ENCODE measurements at places on chromosomes 11 and 22.

GRCh38 chr11:131465746-131466145 is 95.3 kb downstream of the NTM start:
- peak; percentile 21 for DNase-seq

- no peak for DNase-seq
These were observed 31.3 kb upstream of the MYOD1 start for GRCh38 chr11:17687946-17688670.

DNA sequence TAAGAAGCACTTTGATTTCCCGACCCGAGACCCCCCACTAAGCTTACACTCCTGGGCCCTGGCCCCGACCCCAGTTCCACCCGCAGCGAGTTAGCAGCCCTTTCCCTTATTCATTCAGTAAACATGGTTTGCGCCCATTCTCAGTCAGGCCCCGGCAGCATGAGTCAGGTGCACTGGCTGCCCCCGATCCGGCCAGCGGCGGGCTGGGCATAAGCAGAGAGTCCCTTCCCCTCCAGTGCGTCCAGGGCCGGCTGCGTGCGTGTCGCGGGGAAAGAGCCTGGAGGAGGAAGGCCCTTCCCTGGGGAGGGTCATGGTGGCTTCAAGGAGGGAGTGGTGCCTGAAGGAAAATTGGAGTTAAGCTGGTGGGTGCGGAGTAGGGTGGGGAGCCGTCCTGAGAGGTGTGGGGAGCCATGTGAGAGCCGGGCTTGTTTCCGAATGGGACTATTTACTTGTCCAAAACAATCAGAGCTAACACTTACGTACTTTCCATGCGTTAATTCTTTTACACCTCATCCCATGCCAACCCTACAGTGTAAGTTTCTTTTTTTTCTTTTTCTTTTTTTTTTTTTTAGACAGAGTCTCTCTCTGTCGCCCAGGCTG is 657 bp downstream of the IGHMBP2 start:
- peak; percentile 21 for DNase-seq

GRCh38 chr11:35141071-35141470 is 2.1 kb downstream of the CD44 start:
- DNase-seq: no peak

DNA sequence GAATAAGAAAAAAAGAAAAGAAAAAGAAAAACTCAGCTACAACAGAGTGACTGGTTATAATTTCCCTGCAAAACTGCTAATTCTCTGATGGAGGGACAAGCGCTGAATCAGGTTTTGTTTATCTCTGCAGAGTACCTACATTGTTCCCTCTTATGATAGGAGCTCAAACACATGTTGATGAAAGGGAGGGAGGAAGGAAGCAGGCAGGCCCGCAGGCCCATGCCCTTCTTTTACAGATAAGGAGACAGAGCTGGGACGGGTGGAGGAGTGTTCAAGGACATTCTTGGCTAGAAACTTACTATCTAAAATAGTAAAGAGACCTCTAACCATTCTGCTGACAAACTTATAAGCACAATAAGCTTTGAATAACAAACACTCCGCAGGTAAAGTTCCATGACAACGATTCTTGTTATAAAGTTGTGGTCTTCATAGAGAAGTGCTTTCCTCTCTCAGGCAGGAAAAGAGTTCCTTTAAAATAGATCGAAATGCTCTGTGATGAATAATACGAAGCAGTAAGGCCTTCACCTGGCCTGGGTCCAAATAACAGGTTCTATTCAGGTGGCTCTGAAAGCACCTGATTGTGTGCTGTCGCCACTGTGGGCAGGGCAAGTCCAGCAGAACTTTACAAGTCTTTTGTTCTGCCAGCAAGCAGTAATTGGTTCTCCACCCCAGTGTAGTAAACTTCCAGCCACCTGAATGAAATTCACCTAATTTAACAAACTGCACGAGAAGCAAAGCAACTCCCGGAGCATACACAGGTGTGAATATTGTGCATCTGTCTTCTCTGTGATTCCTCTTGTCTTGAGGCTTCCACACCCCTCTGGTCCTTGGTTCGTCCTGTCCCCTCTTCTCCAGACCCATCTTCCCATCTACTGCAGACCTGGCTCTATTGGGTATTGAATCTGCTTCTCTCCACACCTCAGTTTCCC is 15.3 kb upstream of the MICAL2 start:
- no peak for DNase-seq

DNA sequence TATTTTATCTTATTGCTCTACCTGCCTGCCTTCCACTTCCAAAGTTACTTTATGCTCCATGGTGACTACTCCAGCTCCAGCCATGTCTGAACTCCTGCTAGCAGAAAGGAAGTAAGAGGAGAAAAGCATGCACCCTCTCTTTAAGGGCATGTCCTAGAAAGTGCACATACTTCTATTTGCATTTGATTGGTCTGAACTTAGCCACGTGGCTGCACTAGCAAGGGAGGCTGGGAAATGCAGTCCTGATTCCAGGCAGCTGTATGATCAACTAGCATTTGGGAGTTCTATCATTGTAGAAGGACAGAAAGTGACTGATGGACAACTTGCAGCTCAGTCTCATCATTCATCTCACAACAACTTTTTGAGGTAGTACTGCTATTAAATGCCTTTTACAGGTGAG is 515.7 kb downstream of the BUD13 start:
- no peak for DNase-seq

DNA sequence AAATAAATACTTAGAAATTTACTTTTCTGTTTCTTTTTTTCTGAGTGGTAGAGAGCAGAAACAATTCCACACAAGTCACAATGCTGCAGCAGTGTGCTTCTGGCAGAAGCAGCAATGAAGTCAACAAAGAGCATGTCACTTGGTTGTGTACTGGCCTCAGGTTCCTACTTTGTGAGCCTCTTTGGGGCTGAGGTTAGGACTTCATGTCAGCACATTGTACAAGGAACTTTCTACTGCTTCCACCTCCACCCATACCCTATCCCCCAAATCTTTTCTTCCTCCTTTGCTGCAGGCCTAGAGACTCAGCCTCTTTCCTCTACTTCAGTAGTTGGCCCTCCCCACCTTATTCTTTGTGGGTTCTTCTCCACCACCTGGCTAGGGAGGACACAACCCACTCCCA is 252.7 kb upstream of the PITPNB start:
- no peak for DNase-seq

- no peak for DNase-seq
These were observed 37.1 kb downstream of the IGHMBP2 start for GRCh38 chr11:68940651-68941323.

Data from progenitor cell of endocrine pancreas (in vitro differentiated cells).